Activated CD8-positive, alpha-beta memory T cell treated with anti-CD3 and anti-CD28 coated beads for 36 hours (primary cell): ENCODE measurements at places on chromosomes 13 and 19. TPM values are rescaled to one million over a fixed set of nuclear protein-coding genes. Genes with fewer than 3 reads are reported as not detected.

Gene C19orf81
- total RNA-seq, result 0.44 TPM

Gene RGL3
- total RNA-seq, result not detected

Gene CADM4
- total RNA-seq, result 0.17 TPM

Gene ZNF85
- 12.6 TPM for total RNA-seq

Gene ETHE1
- 42.0 TPM for total RNA-seq

Gene CYP4F8
- not detected for total RNA-seq

Gene ADAMTSL5
- total RNA-seq, result 2.6 TPM

Gene NTF4
- not detected for total RNA-seq

Gene U2AF1L4
- total RNA-seq, result 26.6 TPM
